ENCODE measurements at places on chromosomes 13 and 19. TPM values are rescaled to one million over a fixed set of nuclear protein-coding genes. Genes with fewer than 3 reads are reported as not detected.

Gene NLRP7
- polyA plus RNA-seq, result not detected

Gene SOX21
- 0.35 TPM for polyA plus RNA-seq

Gene DLL3
- polyA plus RNA-seq, result 0.36 TPM

GRCh38 chr19:42452590-42452989, 9.8 kb upstream of the CXCL17 start:
- no peak for DNase-seq

DNA sequence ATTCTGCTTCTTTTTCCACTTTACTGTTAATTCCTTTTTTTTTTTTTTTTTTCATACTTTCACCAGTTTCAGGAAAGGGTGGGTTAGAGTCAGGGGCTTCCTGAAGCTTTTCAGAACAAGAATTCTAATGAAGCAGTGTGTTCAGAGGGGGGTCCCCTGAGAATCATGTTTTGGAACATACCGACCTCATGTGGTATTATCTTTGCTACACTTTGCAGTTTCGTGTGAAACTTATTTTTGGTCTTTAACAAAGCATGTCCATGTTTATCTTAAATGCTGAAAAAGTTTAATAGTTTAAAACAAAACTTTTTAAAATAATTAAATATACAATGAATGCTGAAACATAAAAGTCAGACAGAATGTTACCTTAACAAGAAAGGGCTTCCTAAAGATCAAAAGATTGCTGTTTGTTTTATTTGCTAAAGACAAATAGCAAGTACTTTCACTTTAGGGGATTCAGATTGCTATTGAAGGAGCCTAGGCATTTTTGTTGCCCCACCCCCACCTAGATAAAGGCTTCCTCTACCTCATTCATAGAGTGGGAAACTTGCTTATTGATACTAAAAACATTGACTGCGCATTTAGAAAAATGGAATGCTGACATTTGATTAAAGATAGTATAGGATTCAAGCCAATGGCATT, 21.1 kb upstream of the POMP start:
- DNase-seq, result no peak

DNA sequence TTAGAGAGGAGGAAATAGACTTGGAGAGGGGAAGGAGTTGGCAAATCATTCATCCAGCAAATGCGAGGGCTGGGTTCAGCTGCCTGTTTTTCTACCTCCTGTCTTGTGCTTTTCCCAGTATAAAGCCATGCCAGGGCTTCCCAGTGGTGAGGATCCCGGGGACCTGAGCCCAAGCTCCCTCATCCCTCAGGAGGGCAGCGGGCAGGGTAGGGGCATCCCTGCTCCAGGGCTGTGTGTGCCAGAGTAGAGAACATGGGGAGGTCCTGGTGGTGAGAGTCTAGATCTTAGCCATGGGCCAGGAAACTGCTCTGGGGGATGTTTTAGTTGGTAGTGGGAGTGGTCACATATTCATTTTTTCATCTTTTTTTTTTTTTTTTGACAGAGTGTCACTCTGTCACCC, 43.6 kb downstream of the GPR12 start:
- no peak for DNase-seq

DNA sequence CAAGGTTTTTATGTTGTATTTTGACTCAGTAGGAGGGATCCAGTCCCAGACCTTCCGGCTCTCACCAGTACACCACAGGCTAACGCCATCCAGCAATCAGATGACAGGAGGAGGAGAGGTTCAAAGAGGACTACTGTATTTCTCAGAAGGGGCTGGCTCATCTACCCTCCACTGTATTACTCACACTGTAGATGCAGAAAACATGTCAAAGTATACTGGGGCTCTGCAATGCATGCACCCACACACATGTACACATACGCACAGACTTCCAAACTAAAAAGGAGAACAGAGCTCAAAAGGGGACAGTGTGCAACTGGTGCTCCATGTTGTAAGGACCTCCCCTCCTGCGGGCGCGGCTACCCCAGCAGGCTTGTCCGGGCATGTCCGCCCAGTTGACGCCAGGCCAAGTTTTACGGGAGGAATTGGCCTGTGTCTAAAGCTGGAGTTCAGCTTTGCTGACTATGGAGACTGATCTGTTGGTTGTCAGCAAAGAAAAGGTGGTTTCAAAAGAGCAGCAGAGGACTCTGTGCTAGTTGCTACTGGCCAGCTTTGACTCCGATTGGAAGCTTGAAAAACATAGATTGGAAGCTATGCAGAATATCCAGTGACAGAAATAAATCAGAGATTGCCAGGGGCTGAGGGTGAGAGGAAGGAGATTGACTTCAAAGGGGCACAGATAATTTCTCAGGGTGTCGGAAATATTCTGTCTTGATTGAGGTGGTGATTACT, 314.2 kb downstream of the DLEU7 start:
- no peak for DNase-seq

Data from right lung (tissue), 10 donors.